Stomach (tissue), 19 donors: ENCODE measurements at places on chromosomes 2 and 18.

DNA sequence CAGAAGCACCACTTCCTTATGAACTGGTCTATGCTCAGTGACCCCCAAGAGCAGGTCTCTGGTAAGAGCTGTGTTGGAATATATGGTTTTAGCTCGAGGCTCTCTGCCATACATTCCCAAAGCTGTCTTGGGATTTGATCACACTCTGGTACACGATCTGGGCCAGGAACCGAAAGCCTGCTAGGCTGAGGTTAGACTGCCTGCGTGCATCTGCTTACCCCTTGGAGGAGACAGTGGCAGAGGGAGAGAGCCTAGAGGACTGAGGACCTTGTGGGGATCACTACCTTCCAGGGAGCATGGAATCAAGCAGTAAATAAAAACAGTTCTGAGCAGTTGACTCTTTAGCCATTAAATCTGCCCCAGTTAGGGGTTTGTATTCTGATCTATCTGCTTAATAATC, 63.7 kb downstream of the ZNF532 start:
- H3K4me1 ChIP-seq: peaks cover 14% of the 10 kb centered on the region
- H3K36me3 ChIP-seq: peaks cover 16% of the 10 kb centered on the region
- H3K4me3 ChIP-seq: no peak overlapping the region

DNA sequence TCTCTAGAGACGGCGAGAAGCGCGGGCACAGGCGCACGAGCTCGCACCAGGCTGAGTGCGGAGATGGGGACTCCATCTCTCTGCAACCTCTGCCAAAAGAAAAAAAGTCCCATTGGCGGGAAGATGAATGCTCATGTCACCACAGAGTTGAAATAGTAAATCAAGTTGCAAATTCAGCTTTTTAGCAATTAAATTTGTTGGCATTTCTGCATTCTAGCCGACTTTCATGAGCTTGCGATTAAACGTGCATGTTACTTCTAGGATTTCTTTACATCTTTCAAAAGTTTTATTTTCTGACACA, 588 bp downstream of the CHAC2 start:
- no peaks in the 10 kb centered on the region for H3K27me3 ChIP-seq
- no peak for DNase-seq
- H3K27ac ChIP-seq: peak overlapping the region; percentile 85
- H3K36me3 ChIP-seq: peaks cover 11% of the 10 kb centered on the region
- peaks cover 11% of the 10 kb centered on the region for H3K4me1 ChIP-seq

DNA sequence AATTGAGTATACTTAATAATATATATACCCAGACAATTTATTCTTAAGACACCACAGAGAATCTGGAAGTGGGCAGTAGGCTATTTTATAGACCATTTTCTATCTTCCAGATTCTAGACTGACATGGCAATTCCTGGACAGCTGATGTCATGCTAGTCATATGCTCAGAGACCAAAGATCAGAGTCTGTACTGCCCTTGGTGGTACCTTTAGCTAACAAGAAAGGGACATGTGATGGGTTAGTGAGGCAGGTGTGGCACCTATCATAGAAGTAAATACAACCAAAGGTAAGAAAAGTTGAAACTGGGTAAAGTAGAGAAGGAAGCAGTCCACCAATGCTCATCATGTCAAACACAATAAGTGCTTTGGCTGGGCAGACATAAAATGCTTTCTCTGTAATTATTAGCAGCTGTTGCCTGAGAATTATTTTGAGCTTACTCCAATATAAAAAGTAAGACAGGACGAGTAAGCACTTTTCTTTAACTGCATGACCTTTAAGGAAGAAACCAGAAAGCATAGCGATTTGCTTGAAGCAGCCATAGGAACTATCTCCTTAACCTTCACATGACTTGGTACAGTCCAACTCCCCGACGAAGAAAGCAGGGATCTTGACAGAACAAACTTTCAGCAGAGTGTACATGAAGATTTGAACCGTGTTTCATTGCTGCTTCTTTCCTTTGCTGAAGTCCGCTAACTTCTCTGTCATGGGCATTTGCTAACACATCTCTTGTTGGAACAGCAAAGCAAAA, 47.1 kb downstream of the SLC40A1 start:
- no peak for DNase-seq
- H3K36me3 ChIP-seq: no peaks in the 10 kb centered on the region
- H3K4me3 ChIP-seq: no peak overlapping the region
- peak overlapping the region; percentile 28 for H3K27ac ChIP-seq

DNA sequence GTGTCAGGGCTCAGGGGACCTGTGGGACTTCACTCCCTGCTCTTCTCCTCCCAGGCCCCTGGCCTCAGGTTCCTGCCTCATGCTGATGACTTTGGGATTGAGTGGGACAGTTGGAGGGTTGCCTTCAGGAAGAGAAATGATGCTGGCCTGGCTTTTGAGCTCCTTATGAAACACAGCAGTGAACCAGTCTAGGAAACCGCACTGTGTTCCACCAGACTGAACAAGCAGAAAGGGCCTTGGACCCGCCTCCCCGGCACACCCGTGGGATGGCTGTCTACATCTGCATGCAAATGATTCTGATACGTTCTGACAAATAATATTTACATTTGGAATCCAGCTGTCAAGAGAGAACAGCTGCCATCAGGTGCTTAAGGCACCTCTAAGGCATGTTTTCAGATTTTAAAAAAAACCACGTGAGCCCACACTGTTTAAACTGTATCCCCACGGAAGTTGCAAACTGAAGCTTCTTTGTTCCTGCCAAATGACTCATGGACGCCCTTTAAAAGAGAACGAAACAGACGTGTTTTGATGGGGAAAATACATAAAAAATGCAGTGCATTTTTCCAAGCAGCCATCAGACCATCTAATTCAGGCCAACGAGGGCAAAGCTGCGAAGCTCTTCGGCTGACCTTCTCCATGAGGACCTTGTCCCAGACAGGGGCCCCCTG, 27.6 kb upstream of the ASAP2 start:
- DNase-seq: peak; percentile 89
- H3K4me3 ChIP-seq: no peak overlapping the region
- no peaks in the 10 kb centered on the region for H3K36me3 ChIP-seq
- H3K4me1 ChIP-seq: peaks cover 45% of the 10 kb centered on the region
- no peaks in the 10 kb centered on the region for H3K27me3 ChIP-seq

- no peak overlapping the region for H3K4me3 ChIP-seq
- H3K27me3 ChIP-seq: no peaks in the 10 kb centered on the region
- DNase-seq: no peak
- no peak overlapping the region for H3K27ac ChIP-seq
- no peaks in the 10 kb centered on the region for H3K4me1 ChIP-seq
These were observed 110.9 kb upstream of the FAM98A start for GRCh38 chr2:33709951-33710350.

DNA sequence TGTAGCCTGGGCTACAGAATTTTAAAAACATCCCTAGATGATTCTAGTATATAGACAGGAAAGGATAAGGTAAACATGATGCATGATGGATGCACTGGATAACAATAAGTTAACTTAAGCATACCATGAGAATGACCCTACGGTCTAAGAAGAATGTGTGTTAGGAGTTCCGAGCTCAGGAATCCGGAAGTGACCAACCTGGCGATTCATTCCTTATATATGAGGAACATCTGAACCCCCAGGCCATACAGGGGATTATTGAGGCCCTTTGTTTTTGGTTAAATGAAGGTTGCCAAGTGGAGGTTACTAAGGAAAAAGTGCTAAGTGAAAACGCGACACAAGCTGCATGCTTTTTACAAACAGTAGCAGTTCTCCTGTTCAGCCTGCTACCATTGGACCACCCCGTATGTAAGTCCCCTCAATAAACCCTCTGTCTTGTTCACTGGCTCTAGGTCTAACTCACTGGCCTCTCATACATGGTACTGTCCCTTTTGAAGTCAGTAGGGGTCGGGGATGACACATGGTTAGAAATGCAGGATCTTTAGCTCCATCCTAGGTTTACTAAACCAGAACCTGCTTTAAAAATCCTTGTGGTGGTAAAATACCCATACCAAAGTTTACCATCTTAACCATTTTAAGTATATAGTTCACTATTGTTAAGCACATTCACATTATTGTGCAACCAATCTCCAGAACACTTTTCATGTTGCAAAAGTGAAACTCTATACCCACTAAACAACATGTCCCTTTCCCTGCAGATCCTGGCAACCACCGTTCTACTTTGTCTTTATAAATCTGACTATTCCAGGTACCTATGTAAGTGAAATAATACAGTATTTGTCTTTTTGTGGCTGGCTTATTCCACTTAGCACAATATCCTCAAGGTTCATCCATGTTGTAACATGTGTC, 111.0 kb upstream of the MAP4K3 start:
- H3K4me3 ChIP-seq: no peak overlapping the region
- H3K27ac ChIP-seq: no peak overlapping the region
- no peaks in the 10 kb centered on the region for H3K36me3 ChIP-seq
- no peaks in the 10 kb centered on the region for H3K4me1 ChIP-seq
- no peaks in the 10 kb centered on the region for H3K27me3 ChIP-seq
- DNase-seq: no peak

- no peaks in the 10 kb centered on the region for H3K36me3 ChIP-seq
- H3K27me3 ChIP-seq: no peaks in the 10 kb centered on the region
- no peak overlapping the region for H3K27ac ChIP-seq
- no peak for DNase-seq
- no peak overlapping the region for H3K4me3 ChIP-seq
These were observed 975.5 kb upstream of the ACVR2A start for GRCh38 chr2:146869328-146869727.

- H3K27ac ChIP-seq: no peak overlapping the region
- no peaks in the 10 kb centered on the region for H3K27me3 ChIP-seq
- DNase-seq: no peak
- no peak overlapping the region for H3K4me3 ChIP-seq
These were observed 49.3 kb upstream of the STK17B start for GRCh38 chr2:196220671-196221070.

DNA sequence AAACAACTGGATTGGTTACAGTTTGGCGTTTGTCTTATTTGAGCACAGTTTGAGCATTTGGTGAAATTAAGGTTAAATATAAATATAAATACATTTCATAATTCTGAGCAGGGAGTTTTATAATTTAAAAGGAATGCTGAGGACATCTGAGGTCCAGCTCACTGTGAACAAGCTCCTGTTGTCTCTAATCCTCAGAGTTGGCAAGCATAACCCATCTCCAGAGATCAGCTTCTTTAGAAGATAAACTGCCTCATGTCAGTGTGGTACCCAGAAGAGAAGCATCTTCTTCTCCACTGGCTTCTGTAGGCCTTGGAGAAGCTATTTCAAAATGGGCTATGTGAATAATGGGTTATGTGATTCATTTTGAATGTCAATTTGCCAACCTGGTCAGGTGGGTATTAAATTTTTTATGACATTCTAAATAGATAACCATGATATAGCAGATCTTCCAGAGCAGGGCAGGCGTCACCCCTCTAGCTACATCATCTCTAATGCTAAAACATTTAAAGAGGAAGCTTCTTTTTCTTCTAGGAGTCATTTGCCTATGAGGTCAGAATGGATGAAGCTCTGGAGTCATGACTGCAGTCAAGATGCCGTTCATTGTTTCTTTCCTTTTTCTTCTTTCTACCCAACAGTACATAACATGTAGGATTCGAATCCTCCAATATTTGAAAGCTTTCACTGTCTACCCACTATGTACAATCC, 324.0 kb downstream of the RNF144A start:
- H3K27me3 ChIP-seq: no peaks in the 10 kb centered on the region
- no peaks in the 10 kb centered on the region for H3K4me1 ChIP-seq
- no peak overlapping the region for H3K27ac ChIP-seq
- DNase-seq: no peak

DNA sequence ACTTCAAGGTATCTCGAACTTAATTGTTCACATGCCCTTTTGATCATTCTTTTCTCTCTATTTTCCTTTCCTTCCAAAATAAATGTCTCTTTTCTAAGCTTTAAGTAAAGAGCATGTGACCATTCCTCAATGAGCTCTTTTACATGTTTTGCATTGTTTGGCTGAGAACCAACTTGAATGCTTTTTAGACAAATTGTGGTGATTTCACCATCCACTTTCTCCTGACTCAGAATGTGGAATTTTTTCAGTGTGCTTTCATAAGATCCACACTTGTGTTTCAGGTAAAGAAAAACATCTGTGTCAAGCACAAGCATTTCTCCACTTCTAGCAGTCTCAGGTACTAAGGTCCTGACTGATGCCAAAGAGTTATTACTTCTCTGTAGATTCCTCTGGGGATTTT, 10.7 kb downstream of the RBM43 start:
- H3K36me3 ChIP-seq: peaks cover 9% of the 10 kb centered on the region
- H3K4me3 ChIP-seq: no peak overlapping the region
- H3K27ac ChIP-seq: no peak overlapping the region
- no peaks in the 10 kb centered on the region for H3K27me3 ChIP-seq
- H3K4me1 ChIP-seq: no peaks in the 10 kb centered on the region

- no peak overlapping the region for H3K27ac ChIP-seq
- peaks cover 5% of the 10 kb centered on the region for H3K36me3 ChIP-seq
- no peaks in the 10 kb centered on the region for H3K27me3 ChIP-seq
- no peaks in the 10 kb centered on the region for H3K4me1 ChIP-seq
These were observed 3.7 kb upstream of the ESPNL start for GRCh38 chr2:238096311-238097011.

DNA sequence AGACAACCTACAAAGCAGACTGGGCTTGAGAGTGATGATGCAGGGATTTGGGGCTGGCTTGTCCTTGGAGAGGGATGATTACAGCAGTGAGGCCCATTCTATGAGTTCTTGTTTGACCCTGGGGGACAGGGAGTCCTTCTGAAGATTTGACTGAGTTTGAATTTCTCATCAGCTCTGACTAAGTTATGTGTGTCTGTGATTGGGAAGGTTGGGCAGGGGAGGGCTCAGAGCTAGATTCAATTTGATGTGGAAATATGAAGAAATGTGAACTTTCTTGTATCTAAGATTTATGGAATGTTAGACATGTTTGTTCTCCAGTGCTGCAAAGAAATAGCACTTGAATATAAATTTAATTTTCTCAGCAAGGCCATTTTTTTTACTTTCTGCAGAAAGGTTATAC, 19.9 kb upstream of the IL1R2 start:
- no peaks in the 10 kb centered on the region for H3K36me3 ChIP-seq
- peaks cover 40% of the 10 kb centered on the region for H3K4me1 ChIP-seq
- H3K27me3 ChIP-seq: no peaks in the 10 kb centered on the region
- no peak for DNase-seq
- H3K4me3 ChIP-seq: no peak overlapping the region

DNA sequence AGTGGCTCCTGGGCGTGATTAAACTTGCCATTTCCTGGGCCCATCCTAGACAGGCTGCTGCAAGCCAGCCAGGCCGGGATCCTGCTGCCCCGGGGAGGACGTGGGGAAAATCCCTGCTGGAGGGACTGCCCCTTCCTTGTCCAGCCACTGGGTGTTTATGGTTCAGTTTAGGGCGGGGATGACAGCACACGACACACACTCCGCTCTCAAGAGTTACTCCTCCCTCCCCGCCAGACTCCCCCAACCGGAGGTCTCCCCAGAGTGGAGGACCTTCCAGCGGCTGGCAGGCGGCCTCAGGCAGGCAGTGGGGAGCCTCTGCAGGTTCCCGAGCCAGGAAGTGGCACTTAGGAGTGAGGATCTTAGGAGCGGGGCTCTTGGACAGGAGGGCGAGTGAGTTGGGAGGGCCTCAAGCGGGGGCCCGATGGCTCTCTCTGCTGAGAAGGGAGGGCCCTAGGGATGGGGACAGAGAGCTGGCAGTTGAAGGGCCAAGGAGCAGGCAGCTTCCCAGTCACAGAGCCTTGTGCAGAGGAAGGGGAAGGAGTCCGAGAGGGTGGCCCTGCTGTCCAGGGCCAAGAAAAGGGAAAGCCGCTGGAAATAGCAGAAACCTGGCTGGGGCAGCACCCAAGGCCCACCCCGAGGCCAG, 5.7 kb upstream of the GPR35 start:
- no peaks in the 10 kb centered on the region for H3K4me1 ChIP-seq
- no peak for DNase-seq
- no peak overlapping the region for H3K27ac ChIP-seq
